Activated naive CD8-positive, alpha-beta T cell treated with anti-CD3 and anti-CD28 coated beads, Interleukin-2, amount 50 U/mL, for 24 hours (primary cell): ENCODE measurements at places on chromosomes 16 and 17.

DNA sequence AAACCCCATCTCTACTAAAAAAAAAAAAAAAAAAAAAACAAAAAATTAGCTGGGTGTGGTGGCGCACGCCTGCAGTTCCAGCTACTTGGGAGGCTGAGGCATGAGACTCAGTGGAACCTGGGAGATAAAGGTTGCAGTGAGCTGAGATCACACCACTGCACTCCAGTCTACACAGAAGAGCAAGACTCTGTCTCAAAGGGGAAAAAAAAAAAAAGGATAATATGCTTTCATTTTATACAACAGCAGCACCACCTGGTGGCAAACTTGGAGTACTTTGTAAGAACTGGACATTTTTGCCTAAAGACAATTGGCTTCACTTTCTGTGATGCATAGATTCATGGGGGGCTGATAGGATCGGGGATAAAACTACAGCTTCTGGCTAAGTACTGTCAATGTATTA is 8.5 kb downstream of the CHTF8 start:
- H3K27ac ChIP-seq = peak overlapping the region; percentile 37
- H3K4me3 ChIP-seq = no peak overlapping the region
- peak; percentile 56 for DNase-seq
- H3K36me3 ChIP-seq = peaks cover 19% of the 10 kb centered on the region
- no peaks in the 10 kb centered on the region for H3K27me3 ChIP-seq

DNA sequence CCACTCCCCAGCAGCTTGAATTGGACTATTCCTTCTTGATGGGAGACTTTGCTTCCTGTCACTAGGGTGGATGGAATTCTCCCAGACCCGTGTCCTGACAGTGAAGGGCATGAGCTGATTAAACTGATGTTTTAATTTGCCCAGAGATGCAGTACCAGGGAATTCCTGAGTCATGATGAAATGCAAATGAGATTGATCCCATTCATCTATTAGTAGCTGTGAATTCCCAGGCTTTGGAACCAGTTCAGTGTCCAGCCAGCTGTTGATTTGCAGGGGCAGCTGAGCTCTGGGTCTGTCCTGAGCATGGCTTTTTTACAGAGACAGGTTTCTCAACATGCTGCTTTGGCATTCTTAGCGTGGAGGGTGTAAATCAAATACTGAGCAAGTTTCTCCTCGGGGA is 157.9 kb downstream of the PITPNC1 start:
- no peak for DNase-seq
- peaks cover 12% of the 10 kb centered on the region for H3K36me3 ChIP-seq
- no peaks in the 10 kb centered on the region for H3K27me3 ChIP-seq
- no peak overlapping the region for H3K27ac ChIP-seq
- H3K4me3 ChIP-seq = no peak overlapping the region

DNA sequence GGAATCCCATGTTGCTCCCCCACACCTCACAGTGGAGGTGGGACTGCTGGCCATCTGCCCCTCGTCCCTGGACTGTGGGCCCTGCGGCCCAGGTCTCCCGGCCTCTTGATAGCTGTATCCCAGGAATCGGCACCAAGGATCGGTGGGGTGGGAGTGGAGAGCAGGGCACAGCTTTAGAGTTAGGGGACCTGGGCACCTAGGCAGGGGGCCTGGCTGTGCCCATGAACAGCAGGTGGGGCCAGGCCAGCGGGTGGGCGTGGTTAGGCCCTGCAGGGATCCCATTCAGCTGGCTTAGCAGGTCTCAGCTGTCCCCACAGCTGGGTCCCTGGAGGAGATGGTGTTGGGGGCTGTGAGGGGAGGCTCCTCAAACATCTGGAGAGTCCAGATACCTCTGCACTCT is 49.2 kb downstream of the SREBF1 start:
- no peak for DNase-seq
- H3K4me3 ChIP-seq = no peak overlapping the region
- H3K27ac ChIP-seq = no peak overlapping the region
- H3K27me3 ChIP-seq = peaks cover 2% of the 10 kb centered on the region
- peaks cover 26% of the 10 kb centered on the region for H3K4me1 ChIP-seq

DNA sequence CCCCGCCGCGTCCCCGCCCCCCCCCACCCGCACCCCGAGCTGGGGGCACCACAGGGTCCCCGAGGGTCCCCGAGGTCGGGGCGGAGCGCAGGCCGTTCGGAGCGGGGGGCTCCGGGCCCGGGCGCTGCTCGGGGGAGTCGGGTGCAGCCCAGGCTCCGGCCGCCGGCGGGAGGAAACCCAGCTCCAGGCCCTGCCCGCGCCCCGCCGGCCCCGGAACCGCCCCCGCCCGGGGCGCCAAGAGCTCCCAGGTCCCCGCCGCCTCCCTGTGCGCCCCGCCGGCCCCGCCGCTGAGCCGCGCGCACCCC is 33.2 kb upstream of the RPH3AL start:
- H3K4me1 ChIP-seq = peaks cover 12% of the 10 kb centered on the region
- H3K27me3 ChIP-seq = peaks cover 13% of the 10 kb centered on the region
- no peak overlapping the region for H3K4me3 ChIP-seq
- H3K27ac ChIP-seq = no peak overlapping the region
